K562 (cell line): ENCODE measurements at places on chromosomes 5 and 9. TPM values are rescaled to one million over a fixed set of nuclear protein-coding genes. Genes with fewer than 3 reads are reported as not detected.

DNA sequence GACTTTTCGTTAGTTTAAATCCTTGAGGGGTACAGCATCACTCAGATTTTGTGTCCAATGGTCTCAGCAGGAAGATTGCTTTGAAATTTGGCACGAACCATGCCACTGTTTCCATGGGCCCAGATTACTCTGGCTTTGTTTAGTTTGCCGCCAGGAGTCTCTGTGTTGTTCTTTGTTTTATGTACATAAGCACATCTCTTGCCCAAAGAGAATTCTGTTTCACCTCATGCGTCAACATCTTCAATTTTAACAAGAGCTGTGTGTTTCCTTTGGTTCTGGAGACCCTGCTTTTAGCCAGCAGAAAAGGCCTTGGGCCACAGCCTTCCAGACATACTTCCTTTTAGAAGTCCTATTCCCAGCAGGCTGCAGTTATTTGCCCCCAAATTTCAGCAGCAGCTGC, 62.4 kb downstream of the TNPO1 start:
- H3K36me3 ChIP-seq = peaks cover 96% of the 10 kb centered on the region
- no peaks in the 10 kb centered on the region for H3K4me1 ChIP-seq
- no peak overlapping the region for H3K4me3 ChIP-seq
- DNase-seq = no peak

- H3K36me3 ChIP-seq = no peaks in the 10 kb centered on the region
- DNase-seq = no peak
- H3K27me3 ChIP-seq = no peaks in the 10 kb centered on the region
- H3K27ac ChIP-seq = no peak overlapping the region
Observed at GRCh38 chr9:88936668-88937067, 54.6 kb upstream of the S1PR3 start.

DNA sequence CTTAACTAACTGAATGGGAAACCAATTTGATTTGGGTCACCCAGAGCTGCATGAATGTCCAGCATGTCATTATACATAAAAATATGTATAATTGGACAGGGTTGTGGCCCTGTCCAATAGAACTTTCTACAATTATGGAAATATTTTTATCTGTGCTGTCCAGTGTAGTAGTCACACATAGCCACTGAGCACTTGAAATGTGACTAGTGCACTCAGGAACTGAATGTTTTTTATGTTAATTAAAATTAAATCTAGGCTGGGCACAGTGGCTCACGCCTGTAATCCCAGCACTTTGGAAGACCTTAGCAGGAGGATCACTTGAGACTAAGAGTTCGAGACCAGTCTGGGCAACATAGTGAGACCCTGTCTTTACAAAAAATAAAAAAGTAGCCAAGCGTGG, 18.6 kb downstream of the GARNL3 start:
- H3K36me3 ChIP-seq = no peaks in the 10 kb centered on the region
- H3K27me3 ChIP-seq = peaks cover 15% of the 10 kb centered on the region
- no peak for DNase-seq
- no peak overlapping the region for H3K4me3 ChIP-seq

DNA sequence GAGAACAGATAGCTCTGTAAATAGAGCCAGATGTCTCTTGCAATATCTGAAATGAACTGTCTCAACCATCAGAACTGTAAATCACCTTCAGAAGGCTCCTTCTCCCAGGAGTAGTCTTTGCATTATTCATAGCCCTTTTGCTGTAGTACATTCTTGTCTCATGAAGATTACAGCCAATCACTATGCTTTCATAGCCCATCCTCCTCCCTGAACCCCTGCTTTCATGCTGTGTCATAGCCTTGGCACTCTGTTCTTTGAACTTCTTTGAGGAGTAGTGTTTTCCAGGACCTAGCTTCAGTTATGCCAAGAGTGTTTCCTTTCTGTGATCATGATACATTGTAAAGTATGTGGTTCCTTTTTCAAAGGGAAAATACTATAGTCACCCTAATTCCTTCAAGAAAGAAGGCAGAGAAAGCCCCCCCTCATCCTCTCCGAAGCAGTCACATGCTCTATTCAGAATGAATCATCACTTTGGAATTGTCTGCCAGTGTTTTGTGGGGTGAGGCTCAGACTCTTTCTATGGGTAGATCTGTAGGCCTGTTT, 61.1 kb downstream of the GRIA1 start:
- H3K36me3 ChIP-seq = no peaks in the 10 kb centered on the region
- H3K4me1 ChIP-seq = 0 out of 3 replicates have a peak, but pooled peaks cover 2% of the 10 kb centered on the region
- H3K27ac ChIP-seq = no peak overlapping the region
- no peak overlapping the region for H3K4me3 ChIP-seq
- DNase-seq = no peak

DNA sequence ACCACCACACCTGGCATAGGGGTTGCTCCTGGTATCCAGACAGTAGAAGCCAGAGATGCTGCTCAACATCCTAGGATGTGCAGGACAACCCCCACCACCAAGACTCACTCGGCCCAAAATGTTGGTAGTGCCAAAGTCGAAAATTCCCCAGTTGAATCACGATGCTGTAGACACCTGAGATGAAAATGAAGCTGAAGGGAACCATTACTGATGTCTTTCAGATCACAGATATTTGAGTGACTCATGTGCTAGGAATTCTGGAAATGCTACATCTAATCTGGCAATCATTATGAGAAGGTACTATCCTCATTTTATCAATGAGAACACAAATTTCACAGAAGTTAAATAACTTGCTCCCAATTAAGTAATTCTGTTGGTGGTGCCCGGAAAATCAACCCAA, 21.0 kb upstream of the UBE2QL1 start:
- no peak for DNase-seq
- H3K27ac ChIP-seq = no peak overlapping the region
- no peaks in the 10 kb centered on the region for H3K36me3 ChIP-seq
- H3K4me1 ChIP-seq = no peaks in the 10 kb centered on the region

- H3K27ac ChIP-seq = no peak overlapping the region
- no peaks in the 10 kb centered on the region for H3K4me1 ChIP-seq
- no peak for DNase-seq
Observed at GRCh38 chr5:18113721-18114120, 479.5 kb downstream of the TAF11L14 start.

DNA sequence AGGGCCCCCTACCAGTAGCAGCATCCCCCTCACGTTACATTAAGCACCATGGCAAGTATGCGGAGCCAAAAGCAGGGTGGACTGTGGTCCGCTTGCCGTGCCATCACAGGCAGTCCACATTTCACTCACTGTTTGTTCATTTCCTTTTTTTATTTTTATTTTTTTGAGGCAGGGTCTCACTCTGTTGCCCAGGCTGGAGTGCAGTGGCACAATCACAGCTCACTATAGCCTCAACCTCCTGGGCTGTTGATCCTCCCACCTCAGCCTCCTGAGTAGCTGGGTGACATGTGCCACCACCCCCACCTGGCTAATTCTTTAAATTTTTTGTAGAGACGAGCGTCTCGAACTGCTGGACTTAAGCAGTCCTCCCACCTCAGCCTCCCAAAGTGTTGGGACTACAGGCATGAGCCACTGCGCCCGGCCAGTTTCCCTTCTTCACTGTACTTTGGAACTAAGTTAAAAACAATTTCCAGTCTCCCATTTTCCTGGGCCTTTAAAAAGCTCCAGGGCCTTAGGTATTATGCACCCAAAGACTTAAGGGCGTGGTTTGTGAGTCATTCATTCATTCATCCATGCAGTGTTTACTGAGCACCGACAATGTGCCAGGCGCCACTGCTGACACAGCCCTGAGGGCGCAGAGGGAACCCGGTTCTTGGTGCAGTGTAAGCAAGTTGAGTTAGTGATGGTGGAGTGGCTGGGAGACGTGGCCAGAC, 19.9 kb downstream of the PRRX2 start:
- peaks cover 22% of the 10 kb centered on the region; the same call in 2 of the 3 replicates for H3K27me3 ChIP-seq
- DNase-seq = no peak

Gene ZSWIM6
- 2.8 and 3.2 TPM in 2 replicates for total RNA-seq

Gene PCDHA12
- not detected in 2 replicates for total RNA-seq
